ENCODE measurements at places on chromosomes 7 and 10.

GRCh38 chr10:106515206-106515790 is 649.2 kb downstream of the SORCS1 start:
- no peak for DNase-seq

DNA sequence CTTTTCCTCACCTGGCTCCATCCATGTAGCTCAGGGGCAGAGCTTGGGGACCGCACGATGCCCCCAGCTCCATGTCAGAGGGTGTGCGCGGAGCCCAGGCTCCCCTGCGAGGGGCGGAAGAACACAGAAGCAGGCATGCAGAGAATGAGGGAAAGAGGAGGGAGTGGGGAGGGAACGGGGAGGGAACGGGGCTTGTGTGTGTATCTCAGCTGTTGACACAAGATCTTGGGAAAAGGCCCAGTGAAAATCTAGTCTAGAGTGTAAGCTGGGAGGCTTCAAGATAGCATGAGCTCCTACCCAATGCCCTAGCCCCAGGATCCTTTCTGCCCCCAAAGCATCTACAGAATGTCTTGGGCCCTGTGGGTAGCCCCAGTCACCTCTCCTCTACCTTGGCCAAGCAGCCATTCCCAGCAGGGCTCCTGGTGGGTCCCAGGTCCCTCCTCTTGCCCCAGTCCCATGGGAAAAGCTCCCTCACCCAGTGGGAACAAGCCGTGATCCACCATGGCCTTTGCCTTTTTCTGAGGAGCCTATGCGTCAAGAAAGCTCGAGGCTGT is 25.1 kb upstream of the NDST2 start:
- DNase-seq: no peak

DNA sequence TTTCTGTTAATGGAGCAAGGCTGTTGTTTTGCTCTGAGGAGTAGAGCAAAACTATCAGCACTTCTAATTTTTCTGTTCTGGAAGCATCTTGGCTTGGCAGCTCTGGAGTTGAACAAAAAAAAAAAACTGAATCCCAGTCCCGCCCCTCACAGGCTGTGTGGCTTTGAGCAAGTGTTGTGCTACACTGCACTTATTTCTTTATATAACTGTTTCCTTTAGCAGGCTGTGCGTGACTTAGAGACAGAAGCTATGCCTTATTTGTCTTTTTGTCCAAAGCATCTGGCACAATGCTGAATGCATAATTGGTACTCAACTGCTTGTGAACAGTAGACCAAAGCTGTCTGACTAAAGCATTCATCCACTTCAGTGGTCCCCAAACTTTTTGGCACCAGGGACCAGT is 96.1 kb downstream of the AMPH start:
- DNase-seq: no peak

DNA sequence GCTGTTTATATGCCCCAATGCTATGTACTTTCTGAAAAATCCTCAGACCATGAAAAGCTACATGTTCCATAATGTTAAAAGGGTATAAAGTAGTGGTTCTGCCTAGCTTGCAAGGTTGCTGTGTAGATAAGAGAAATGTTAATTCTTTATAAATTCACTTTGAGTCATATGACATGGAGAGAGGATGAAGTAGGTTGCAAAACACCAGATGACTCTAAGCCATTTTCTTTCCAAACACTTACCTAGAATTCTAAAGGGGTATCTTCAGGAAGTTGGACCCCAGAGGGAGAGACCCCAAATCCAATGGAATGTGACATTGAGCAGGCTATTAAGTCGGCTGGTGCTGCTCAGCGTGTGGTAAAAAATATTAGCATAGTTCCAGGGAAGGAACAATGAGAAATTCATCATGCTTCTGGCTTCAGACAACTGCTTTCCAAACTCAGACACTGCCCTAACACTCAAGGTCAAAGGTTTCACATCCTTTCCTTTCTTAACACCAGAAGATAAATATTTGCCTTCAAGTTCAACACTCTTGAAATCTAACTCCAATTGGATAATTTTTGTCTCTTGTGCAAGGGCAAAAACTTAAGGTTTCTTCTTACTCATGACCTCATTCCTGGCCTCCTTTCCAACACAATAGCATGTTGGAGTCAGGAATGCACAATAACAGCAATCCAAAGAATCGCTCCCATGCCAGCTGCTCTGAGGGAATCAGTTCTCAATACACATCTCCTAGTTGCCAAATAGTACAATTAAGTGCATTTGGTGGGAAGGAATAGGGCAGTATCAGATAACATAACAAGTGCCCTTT is 100.7 kb upstream of the AFAP1L2 start:
- no peak for DNase-seq

DNA sequence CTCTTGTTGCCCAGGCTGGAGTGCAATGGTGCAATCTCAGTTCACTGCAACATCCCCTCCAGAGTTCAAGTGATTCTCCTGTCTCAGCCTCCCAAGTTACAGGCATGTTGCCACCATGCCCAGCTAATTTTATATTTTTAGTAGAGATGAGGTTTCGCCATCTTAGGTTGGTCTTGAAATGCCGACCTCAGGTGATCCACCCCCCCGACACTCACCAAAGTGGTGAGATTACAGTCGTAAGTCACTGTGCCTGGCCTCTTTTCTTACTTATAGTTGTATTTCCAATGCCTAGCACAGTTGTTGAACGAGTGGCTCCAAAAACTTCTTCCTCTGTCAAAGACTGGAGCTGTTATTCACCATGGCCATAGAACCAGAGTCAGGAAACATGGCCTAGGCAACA is 6.7 kb downstream of the RNF216 start:
- DNase-seq: no peak

DNA sequence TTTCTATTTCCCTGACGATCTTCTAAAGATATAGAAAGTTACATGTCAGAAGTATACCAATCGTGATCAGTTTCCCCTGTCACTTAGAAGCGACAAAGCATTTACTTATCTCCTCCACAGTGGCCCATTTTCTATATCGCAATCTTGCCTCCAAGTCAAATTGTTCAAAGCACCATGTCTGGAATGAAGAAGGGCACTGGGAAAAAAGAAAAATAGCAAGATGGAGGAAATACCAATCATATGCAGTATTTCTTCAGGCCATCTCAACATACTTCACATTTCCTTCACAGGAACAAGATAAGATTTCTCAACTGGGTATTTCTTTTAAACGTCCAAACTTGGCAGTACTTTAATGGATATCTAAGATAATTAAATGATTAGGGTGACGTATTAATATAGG is 63.3 kb upstream of the IL6 start:
- no peak for DNase-seq

DNA sequence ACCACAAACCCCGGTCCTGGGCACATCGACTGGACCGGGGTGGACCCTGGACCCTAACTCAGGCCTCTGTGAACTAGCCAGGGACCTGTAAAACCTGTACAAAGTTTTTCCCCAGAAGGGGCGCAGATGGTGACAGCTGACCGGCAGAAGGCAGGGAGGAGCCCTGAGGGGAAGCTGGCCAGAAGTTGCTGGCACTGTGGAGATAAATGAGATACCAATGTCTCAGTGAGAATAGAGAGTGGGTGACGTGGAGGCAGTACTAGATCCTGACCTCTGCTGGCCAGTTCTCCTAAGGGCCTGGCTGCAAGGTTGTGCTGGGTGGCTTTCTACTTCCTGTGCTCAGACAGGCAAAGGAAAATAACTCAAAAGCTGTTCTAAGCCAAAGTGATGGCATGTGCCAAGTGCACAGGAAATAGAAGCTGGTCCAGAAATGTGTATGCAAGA is 10.6 kb upstream of the TSPAN14 start:
- no peak for DNase-seq

- no peak for DNase-seq
Observed at GRCh38 chr7:77685233-77685632, 11.0 kb upstream of the RSBN1L start.

DNA sequence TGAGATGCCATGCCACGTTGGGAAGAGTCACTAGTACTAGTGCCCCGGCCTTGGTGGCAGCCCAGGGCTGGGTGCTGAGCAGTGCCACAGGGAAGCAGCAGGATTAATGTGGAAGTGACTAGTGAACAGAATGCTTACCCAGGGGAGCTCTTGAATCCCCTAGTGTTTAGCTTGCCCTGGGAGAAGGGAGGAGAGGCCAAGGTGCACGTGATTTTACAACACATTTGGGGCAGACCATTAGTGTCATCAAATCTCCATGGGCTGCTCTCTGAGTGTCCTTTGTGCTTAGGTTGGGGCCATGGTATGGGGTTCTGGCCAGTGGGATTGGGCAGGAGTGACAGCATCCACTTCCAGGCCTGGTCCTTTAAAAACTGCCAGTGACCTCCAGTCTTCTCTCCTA is 37.5 kb downstream of the ARHGAP22 start:
- no peak for DNase-seq

DNA sequence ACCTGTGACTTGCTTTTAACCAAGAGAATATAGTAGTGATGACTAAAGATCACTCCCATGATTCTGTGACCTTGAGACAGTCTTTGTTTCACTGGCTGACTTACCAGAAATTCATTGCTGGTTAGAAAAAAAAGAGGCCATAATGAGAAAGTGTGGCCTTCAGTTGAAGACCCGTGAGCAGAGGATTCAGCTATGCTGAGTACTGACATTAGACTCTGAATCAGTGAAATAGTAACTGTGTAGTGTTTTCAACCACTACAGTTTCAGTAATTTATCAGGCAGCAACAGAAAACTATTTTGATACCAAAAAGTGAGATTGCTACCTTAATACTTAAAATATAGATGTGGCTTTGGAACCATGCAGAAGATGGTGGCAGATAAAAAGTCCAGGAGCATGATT is 298.0 kb upstream of the KCND2 start:
- no peak for DNase-seq

DNA sequence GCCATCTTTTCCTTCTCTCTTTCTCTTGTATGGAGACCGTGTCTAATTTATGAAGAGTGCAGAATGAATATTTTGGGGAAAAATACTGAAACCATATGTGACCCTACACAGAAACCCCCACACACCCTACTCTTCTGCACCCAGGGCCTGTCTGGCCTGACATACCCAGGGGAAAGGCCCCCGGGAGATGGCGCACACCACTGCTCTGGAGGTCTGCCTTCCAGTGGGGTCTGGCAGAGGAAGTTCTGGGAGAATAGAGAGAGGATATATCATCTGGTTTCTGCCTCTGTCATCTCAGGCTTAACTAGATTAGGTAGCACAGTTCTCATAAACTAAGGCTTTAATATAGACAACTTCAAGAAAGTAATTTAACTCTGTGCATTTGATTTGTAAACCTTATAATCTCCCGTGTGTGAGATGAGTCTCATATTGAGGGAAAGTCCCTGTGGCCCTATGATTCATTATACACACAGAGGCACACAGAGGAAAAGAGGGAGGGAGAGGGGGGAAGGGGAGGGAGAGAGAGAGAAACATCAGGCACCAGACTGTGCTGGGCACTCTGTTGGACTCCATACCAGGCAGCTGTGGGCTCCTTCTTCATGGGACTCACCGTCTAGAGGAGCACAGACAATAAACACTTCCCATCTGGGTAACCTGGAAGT is 123.3 kb downstream of the AOAH start:
- DNase-seq: no peak

- DNase-seq: no peak
Observed at GRCh38 chr10:29317423-29318021, 28.7 kb downstream of the LYZL1 start.

Data from suprapubic skin (tissue), 4 donors.